CD4-positive, alpha-beta T cell treated with Interferon alpha-2 for 1 hour (primary cell): ENCODE measurements at places on chromosomes 11 and 22.
A peak's percentile ranks its signal among the peaks of the same experiment; 100 is the strongest.

DNA sequence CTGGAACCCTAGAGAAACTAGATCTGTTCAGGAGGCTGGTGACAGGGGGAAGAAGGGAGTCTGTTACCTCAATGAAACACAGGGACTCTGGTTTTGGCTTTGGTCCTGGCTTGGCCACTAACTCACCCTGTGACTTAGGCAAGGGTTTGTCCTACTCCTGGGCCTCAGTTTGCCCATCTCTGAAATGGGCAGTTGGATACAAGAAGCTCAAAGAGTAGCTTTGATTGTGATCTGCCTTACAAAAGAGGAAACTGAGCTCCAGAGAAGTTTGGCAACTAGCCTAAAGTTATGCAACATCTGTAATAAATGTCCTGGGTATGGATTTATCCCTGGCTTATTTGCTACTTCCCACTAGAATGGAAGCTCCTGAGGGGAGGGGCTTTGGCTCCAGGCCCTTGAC, 24.0 kb upstream of the LMO1 start:
- DNase-seq = no peak

GRCh38 chr11:134587345-134587744, 175.3 kb upstream of the B3GAT1 start:
- DNase-seq = no peak

DNA sequence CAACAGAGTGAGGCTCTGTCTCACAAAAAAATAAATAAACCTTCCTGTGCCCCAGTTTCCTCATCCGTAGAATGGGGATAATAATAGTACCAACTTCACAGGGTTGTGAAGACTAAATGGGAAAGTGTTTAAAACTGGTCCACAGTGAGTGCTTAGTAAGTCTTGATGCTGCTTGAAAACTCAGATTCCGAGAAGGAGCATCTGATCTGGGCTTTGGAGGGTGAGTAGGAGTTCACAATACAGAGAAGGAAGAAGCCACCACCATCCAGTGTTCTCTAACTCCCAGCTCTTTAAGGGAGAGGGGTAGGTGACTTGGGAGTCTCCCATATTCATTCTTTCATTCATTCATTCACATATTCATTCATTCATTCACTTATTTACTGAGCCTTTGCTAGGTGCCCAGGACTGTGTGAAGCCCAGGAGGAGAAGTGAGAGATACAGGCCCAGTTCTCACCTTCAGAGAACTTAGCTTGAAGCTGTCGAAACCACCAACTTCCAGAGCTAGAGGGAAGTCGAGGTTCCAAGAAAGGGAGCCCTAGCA, 17.7 kb downstream of the CYTH4 start:
- no peak for DNase-seq

DNA sequence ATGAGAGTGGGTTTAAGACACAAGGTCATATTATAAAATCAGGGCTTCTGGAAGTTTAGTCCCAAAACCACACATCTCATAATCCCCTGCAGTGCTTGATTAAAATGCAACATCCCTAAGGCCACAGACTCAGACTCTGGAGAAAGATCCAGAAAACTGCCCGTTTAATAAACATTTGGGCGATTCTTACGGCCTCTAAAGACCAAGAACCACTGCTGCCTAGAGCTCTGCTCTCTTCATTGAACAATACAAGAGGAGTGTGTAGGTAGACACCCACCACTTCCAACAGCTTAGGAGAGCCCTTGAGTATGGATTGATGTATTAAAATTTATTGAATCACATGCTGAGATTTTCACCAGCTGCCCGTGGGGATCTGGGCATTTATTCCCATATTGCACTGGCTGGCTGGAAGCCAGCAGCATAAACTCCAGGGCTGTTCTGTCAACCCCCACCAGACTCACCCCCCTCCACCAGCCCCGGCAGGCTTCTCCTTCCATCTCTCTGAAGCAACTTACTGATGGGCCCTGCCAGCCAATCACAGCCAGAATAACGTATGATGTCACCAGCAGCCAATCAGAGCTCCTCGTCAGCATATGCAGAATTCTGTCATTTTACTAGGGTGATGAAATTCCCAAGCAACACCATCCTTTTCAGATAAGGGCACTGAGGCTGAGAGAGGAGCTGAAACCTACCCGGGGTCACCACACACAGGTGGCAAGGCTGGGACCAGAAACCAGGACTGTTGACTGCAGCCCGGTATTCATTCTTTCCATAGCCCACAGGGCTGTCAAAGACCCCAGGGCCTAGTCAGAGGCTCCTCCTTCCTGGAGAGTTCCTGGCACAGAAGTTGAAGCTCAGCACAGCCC, 749 bp upstream of the BEST1 start:
- DNase-seq = peak; percentile 61

DNA sequence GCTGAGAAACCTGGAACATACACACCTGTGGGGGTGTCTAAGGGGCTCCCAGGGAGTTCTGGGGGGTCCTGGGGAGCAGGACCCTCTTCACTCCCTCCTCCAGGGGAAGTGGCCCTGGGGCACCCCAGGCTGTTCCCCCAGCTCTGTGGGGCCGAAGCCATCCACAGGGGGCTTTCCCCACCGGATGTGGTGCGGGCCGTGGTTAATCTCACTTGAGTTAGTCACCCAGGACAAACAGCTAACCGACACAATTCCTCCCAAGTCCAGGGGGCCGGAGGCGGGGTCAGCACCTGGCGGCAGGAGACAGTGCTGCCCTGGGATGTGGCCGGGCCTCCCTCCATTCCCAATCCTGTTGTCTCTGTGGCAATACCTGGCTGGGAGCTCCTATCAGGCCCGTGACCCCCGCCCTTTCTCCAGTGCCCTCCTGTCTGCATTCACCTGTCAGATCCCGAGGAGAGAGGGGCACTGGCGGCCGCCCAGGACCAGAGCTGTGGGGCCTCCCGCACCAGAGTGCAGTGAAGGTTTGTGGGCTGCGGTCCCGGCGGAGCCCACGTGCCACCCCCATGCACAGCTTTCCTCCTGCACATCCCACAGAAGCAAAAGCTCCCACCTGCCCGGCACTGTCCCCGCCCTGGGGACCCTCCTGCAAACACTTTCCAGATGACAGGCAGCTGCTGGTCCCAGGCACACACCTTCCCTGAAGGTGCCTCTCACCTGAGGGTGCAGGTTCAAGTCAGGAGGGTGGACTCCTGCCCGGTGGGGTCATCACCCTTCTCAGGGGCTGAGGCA, 5.2 kb upstream of the MUC5AC start:
- no peak for DNase-seq

- no peak for DNase-seq
Observed at GRCh38 chr11:105045676-105046296, 651 bp upstream of the CARD16 start.

DNA sequence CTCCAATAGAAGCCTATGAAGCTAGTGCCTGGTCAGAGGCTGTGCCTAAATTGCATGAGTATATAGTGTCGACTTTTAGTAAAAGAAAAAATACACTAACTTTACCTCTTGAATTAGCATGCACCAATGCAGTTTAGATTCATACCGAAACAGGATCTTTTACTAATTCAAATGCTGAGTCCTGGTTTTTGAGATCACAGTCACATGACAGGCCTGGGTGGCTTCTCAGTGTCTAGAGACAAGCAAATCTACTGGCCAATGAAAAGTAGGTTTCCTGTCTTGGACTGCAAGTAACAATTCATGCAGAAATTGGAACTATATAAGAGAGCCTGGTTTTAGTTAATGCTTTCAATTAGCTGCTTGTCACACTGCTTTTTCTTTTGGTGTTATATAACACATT, 7.2 kb downstream of the ARHGEF12 start:
- no peak for DNase-seq

GRCh38 chr22:22709719-22710445, 65.5 kb downstream of the GGTLC2 start:
- no peak for DNase-seq

DNA sequence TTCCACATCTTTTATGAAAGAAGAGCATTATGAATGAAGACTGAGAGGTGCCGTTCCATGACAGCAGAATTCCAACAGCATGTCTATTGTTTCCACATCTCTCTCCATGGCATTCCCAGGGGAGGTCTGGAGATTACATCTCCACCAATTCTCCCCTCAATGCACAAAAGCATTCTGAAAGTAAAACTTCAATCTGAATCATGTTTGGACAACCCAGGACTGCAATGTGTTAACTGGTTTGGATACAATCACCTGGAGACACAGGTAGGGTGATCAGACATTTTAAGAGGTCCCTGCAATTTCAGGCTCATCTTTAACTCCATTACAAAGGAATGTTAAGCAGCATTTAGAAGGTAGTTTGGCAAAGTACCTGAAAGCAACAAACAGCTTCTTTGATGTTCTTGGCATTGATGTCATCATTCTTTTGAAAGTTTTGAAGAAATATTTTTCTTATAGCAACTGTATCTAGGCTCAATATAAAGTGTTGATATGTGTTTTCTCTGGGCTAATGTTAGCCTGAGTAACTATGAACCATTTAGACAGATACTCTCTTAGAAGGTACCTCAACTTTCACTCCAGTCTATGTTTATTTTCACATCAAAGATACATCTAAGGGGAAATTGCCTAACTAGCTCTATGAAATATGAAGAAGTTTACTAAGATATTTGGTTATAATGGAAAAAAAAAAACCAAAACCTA, 181.4 kb upstream of the MTMR2 start:
- peak; percentile 42 for DNase-seq

GRCh38 chr22:22241554-22241898, 3.1 kb upstream of the VPREB1 start:
- no peak for DNase-seq

- no peak for DNase-seq
Observed at GRCh38 chr11:113553915-113554314, 78.7 kb upstream of the DRD2 start.

- no peak for DNase-seq
Observed at GRCh38 chr11:96191752-96192151, 151.2 kb downstream of the MAML2 start.

- no peak for DNase-seq
Observed at GRCh38 chr11:40170078-40170477, 1289.4 kb downstream of the LRRC4C start.

DNA sequence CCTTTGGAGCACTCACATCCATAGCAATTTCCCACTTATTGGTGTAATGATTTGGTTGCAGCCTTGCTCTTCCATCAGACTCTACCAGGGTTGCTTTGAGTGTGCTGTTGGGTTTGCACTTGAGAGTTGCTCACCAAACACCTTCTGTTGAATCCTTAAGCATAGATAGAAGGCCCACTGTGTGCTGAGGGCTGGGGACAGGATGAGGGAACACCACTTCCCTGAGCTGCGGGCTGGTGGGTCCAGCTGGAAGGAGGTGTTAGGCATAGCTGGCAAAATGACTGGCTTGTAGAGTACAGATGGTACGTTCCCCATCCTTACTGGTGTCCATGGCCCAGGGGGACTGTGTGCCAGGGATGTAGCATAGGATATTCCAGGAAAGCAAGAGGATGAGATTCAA, 3.9 kb downstream of the PRDM11 start:
- DNase-seq = no peak

GRCh38 chr11:18615628-18616392, 16.2 kb downstream of the MISFA start:
- DNase-seq = peak; percentile 19

GRCh38 chr11:68842427-68843051, 823 bp upstream of the CPT1A start:
- no peak for DNase-seq

GRCh38 chr11:128882451-128882850, 8.7 kb upstream of the KCNJ5 start:
- DNase-seq = no peak
